ENCODE measurements at places on chromosomes 2 and 18. TPM values are rescaled to one million over a fixed set of nuclear protein-coding genes. Genes with fewer than 3 reads are reported as not detected.

ELOA2 gene
- not detected for total RNA-seq

DNA sequence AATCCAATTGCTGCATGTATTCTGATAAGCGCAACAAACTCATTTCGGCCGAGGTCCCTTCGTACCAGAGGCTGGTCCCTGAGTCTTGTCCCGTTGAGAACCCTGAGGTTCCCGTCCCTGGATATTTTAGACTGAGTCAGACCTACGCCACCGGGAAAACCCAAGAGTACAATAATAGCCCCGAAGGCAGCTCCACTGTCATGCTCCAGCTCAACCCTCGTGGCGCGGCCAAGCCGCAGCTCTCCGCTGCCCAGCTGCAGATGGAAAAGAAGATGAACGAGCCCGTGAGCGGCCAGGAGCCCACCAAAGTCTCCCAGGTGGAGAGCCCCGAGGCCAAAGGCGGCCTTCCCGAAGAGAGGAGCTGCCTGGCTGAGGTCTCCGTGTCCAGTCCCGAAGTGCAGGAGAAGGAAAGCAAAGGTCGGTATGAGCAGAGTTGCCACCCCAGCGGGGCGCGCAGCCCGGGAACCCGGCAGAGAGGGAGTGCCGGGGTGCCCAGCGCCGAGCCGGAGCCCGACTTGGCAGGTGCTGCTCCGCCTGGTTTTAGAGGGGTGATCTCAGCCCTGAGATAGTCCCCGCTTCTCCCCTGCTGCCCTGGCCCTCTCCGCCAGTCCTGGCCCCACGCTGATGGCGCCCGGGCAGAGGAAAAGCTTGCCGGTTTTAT is 714 bp downstream of the HOXD10 start:
- DNase-seq: no peak

DNA sequence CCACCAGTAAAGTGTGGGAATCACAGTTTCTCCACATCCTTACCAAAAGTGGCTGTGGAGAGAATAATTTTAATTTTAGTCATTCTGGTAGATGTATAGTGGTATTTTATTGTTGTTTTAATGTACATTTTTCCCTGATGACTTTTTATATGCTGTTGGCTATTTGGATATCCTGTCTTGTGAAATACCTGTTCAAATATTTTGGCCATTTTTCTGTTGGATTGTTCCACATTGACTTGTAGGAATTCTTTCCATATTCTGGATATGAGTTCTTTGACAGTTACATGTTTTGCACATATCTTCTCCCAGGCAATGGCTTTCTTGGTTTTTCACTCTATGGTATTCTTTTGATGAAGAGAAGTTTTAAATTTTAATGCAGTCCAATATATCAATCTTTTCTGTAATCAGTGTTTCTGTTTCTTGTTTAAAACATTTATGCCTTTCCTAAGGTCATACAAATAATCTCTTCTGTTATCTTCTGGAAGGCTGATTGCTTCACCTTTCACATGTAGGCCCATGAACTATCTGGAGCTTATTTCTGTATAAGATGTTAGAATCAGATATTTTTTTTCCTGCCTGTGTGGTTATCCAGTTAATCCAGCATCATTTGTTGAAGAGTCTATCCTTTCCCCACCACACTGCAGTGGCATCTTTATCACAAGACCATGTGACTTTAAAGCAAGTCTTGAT is 19.0 kb downstream of the AFTPH start:
- DNase-seq: peak; percentile 14

- DNase-seq: peak; percentile 47
These were observed 161.6 kb upstream of the CAPN13 start for GRCh38 chr2:30968660-30969397.

DNA sequence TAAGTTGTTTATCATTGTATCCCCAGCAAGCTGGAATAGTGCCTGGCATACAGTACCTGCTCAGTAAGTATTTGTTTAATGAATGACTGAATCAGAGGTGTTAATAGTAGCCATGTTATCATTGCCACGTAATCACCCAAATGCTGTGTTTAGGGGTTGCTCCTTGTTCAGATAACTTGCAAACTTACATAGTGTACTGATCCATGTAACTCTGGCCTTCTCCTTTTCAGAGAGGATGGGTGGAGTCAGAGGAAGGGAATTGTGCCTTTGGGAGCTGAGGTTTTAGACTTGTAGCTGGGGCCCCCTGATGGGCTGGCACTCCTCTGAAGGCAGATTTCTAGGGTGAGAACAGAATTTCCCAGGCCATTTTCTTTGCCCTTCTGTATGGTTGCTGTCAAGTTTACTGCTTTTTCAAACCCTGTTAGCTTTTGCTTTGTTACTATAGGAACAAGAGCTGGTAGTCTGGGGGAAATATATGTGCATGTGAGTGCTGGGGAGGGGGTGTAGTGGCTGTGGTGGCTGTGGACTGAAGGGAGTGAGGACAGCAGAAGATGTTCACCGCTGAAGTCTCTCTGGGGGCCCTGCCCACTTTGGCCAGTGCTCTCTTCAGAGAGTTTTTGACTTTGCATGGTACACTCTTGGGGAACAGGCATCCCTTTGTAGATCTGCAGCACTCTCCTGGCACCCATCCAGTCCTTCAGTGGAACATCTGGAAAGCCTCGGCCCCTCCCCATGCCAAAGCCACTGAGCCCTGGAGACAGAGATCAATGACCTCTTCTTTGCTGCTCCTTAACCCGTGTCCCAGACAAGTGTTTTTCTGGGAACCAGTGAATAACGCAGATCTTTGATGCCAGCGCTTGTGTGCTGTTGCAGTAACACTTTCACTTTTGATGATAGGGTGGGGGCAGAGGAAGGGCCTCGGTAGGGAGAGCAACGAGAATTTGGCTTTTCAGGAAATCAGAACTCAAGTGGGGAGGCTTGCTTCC is 209.0 kb downstream of the PRKCE start:
- peak; percentile 68 for DNase-seq

LCT gene
- 0.25 TPM for total RNA-seq

DNA sequence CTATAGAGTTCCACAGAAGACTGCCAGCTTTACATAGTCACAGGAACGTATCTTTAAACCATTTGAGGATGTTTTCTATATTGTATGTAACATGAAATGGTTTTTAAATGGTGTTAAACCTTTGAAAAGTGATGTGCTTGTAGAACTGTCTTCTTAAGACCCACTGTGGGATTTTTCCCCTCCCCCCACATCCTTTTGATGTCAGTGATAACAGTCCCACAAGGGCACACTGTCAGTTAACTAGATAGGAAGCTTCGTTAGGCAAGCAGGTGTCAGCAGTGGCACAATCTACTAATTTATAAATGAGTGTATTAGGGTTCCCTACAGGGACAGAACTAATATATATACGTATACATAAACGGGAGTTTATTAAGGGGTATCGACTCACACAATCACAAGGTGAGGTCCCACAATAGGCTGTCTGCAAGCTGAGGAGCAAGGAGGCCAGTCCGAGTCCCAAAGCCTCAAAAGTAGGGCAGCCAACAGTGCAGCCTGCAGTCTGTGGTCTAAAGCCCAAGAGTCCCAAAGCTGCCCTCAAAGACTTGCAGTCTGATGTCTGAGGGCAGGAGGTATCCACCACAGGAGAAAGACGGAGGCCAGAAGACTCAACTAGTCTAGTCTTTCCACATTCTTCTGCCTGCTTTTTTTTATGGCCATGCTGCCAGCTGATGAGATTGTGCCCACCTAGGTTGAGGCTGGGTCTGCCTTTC is 23.8 kb upstream of the HNRNPLL start:
- DNase-seq: no peak

GRCh38 chr18:24560511-24560981 is 100.1 kb downstream of the HRH4 start:
- DNase-seq: no peak

- no peak for DNase-seq
These were observed 105.2 kb downstream of the CCDC85A start for GRCh38 chr2:56288838-56289580.

DNA sequence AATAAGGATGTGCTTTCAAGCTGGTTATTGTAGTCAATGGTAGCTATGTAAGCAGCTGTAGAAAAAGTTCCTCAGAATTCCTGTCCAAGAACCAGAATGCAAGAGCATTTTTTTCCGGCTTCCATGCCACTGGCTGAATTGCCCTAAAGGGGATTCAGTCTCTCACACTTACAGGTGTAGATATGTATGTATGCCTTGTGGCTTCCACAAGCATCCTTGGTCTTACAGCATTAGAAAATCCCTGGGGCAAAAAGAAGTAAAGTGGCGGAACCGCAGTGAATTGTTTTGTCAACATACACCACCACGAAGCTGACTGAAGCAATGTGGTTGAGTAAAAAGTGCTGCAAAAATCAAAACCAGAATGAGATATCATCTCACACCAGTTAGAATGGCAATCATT is 54.6 kb downstream of the FANCL start:
- no peak for DNase-seq

- peak; percentile 80 for DNase-seq
These were observed 37.3 kb upstream of the BMP10 start for GRCh38 chr2:68908392-68908970.

- peak; percentile 84 for DNase-seq
These were observed 797 bp downstream of the CTIF start for GRCh38 chr18:48539406-48540250.

GRCh38 chr18:69889009-69889408 is 58.7 kb downstream of the CD226 start:
- no peak for DNase-seq

GRCh38 chr2:223169830-223170605 is 118.0 kb downstream of the KCNE4 start:
- no peak for DNase-seq

IL1A gene
- total RNA-seq: not detected

CACNB4 gene
- 0.11 TPM for total RNA-seq

- DNase-seq: peak; percentile 67
These were observed 112.4 kb downstream of the CYRIA start for GRCh38 chr2:16553226-16553625.

- DNase-seq: no peak
These were observed 6.4 kb downstream of the STK17B start for GRCh38 chr2:196165016-196165415.

DNA sequence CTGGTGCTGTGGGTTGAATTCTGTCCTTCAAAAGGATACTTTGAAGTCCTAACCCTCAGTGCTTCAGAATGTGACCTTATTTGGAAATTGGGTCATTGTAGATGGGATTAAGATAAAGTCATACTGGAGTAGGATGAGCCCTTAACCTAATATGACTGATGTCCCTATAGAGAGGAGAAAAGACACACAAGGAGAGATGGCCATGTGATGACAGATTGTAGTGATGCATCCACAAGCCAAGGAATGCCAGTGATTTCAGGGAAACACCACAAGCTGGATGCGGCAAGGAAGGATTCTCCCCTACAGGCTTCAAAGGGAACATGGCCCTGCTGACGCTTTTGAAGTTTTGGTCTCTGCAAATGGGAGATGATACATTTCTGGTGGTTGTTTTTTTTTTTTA is 24.7 kb upstream of the CCBE1 start:
- DNase-seq: no peak

GRCh38 chr2:56199492-56199891 is 15.7 kb downstream of the CCDC85A start:
- DNase-seq: peak; percentile 78

DNA sequence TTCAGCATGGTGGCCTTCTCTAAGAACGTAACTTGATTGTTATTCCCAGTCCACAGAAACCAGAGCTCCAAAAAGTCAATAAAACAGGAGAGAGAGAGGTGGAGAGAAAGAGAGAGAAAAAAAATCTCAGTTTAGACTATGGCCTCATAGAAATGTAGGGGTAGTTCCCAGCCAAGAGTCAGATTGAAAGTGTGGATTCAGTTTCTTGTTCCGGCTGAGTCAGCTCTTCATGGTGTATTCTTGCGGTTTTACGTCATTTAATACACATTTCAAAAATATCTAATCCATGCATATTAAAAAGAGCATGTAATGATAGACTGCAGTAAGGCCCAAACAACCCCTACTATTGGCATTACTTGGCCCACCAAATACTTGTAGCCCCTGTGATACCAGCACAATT is 303.9 kb downstream of the ETAA1 start:
- DNase-seq: no peak

DNA sequence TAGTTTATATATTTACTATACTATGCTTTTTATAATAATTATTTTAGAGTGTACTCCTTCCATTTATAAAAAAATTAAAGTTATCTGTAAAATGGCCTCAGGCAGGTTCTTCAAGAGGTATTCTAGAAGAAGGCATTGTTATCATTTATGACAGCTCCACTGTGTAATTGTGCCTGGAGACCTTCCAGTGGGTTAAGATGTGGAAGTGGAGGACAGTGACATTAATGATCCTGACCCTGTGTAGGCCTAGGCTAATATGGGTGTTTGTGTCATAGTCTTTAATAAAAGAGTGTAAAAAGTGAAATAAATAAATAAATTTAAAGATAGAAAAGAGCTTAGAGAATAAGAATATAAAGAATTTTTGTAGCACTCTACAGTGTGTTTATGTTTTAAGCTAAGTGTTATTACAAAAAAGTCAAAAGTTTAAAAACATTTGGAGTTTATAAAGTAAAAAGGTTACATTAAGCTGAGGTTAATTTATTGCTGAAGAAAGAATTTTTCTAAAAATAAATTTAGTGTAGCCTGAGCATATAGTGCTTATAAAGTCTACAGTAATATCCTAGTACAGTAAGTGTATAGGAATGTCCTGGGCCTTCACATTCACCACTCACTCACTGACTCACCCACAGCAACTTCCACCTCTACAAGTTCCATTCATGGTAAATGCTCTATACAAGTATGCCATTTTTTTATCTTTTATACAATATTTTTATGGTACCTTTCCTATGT is 190.0 kb upstream of the SESTD1 start:
- peak; percentile 90 for DNase-seq

LRRC30 gene
- total RNA-seq: not detected

DNA sequence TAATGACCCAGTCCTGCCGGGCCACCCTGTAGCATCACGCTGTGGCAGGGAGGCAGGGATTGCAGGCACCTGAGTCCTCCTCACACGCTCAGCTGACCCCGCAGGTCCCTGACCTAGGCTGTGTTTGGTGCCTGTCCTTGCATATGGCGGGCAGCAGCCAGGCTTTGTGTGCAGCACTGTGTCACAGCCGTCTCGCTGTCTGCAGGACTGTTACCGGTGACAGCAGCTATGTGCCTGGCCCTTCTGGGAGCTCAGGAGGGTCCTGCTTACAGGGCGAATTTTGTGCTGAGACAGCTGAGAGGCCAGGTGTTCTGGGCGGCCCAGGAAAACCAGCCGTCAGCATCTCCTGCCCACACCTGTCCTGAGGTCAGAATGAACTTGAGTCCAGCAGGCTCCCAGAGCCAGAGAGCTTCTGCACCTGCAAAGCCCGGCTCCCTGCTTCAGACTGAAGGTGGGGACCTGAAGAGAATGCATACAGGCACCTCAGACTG is 10.4 kb upstream of the ARID5A start:
- no peak for DNase-seq

TCF23 gene
- total RNA-seq: not detected

DNAJB2 gene
- total RNA-seq: 50.5 TPM

DNA sequence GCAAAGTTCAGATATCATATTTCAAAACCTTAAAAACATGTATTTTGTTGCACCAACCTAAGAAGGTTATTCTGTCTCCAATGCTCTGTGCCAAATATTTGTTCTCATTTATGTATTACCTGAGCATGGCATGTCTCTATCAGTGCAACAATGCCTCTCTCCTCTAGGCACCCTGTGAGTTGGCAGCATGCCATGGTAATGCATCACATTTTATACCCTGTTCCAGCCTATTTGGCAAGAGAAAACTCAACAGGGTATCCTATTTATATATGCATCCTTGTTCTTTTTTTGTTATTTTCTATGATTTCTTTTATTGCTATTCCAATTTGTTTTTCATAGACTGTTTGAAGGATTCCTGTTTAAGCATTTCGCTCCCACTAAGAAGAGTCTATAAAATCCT is 126.3 kb upstream of the NRXN1 start:
- DNase-seq: no peak
